Mesangial cell (primary cell): ENCODE measurements at places on chromosomes 6 and 20. TPM values are rescaled to one million over a fixed set of nuclear protein-coding genes. Genes with fewer than 3 reads are reported as not detected.

RHAG gene
- not detected in 2 replicates for total RNA-seq

LY6G6F gene
- not detected in 2 replicates for total RNA-seq

BMP2 gene
- 12.9 and 26.6 TPM in 2 replicates for total RNA-seq

OARD1 gene
- 7.3 and 10.4 TPM in 2 replicates for total RNA-seq

NOX3 gene
- not detected in 2 replicates for total RNA-seq

HLA-DOB gene
- total RNA-seq, result 0.16 TPM in 1 of 2 replicates, not detected in the other

USP49 gene
- 0.81 and 1.9 TPM in 2 replicates for total RNA-seq

VWA7 gene
- 0.81 and 9.8 TPM in 2 replicates for total RNA-seq

TMEM30A gene
- total RNA-seq, result 48.3 and 57.7 TPM in 2 replicates

GMDS gene
- total RNA-seq, result 15.2 and 17.7 TPM in 2 replicates

CD24 gene
- 214 and 1,378 TPM in 2 replicates for total RNA-seq

GJA1 gene
- 95.6 and 173 TPM in 2 replicates for total RNA-seq

C20orf202 gene
- 0.13 TPM in 1 of 2 replicates, not detected in the other for total RNA-seq
